Mononuclear cell (primary cell): ENCODE measurements at places on chromosomes 12 and 14. TPM values are rescaled to one million over a fixed set of nuclear protein-coding genes. Genes with fewer than 3 reads are reported as not detected.

The PMCH gene
- total RNA-seq = not detected

The CEBPE gene
- 0.21 TPM for total RNA-seq

The KRT78 gene
- not detected for total RNA-seq

The CMKLR1 gene
- 0.52 TPM for total RNA-seq

The CMA1 gene
- not detected for total RNA-seq

The FMNL3 gene
- total RNA-seq = 19.8 TPM

The HOXC12 gene
- not detected for total RNA-seq

The OASL gene
- 18.5 TPM for total RNA-seq

The KRT6C gene
- total RNA-seq = not detected

The TFCP2 gene
- 3.9 TPM for total RNA-seq

The GNG2 gene
- 180 TPM for total RNA-seq
